ENCODE measurements at places on chromosomes 16 and 17. TPM values are rescaled to one million over a fixed set of nuclear protein-coding genes. Genes with fewer than 3 reads are reported as not detected.

Gene CRYM
- total RNA-seq = 70.0 TPM

GRCh38 chr17:15492791-15493692, 25.6 kb upstream of the CDRT4 start:
- DNase-seq = no peak

GRCh38 chr16:56246051-56246817, 54.9 kb downstream of the GNAO1 start:
- DNase-seq = no peak

Gene CNTNAP1
- total RNA-seq = 4.2 TPM

- peak; percentile 78 for DNase-seq
Measured at GRCh38 chr17:28896884-28897768, at the start of gene FLOT2. Gene FLOT2, minus strand, starts transcription at chr17:28897733. Its CDS starts 159 bp downstream, at chr17:28897574.

Gene MT1A
- 2.3 TPM for total RNA-seq

Gene CCL3
- total RNA-seq = 0.27 TPM

Gene EVI2B
- total RNA-seq = 2.9 TPM

GRCh38 chr16:34802848-34803599, 1343.6 kb downstream of the TP53TG3F start:
- DNase-seq = no peak

Gene PMFBP1
- total RNA-seq = 0.19 TPM

DNA sequence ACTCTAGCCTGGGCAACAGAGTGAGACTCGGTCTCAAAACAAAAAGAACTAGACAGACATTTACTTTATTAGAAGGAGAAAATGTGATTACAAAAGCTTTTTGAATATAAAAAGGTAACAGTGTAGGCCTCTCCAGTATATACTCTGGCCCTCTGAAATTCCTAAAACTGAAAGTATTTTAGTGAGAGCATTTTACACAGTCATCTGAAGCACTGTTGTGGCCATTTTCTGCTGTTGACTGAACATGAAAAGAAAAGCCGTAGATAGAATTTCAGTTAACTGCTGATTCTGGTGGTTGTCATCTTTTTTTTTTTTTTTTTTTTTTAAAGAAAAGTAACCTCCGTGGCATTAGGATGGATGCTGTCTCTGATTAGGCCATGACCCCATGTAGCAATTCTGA, 15.6 kb downstream of the DUSP14 start:
- DNase-seq = no peak

GRCh38 chr16:56331915-56332314, 93.4 kb downstream of the AMFR start:
- no peak for DNase-seq

- DNase-seq = no peak
Measured at GRCh38 chr16:27841061-27841801, 222.3 kb downstream of the GSG1L start.

Gene GH2
- not detected for total RNA-seq

Data from Right ventricle myocardium superior (tissue), 1 donor.